ENCODE measurements at places on chromosomes 11 and 22.

- peak; percentile 78 for DNase-seq
Measured at GRCh38 chr11:75625991-75626888, 42.6 kb downstream of the MAP6 start.

DNA sequence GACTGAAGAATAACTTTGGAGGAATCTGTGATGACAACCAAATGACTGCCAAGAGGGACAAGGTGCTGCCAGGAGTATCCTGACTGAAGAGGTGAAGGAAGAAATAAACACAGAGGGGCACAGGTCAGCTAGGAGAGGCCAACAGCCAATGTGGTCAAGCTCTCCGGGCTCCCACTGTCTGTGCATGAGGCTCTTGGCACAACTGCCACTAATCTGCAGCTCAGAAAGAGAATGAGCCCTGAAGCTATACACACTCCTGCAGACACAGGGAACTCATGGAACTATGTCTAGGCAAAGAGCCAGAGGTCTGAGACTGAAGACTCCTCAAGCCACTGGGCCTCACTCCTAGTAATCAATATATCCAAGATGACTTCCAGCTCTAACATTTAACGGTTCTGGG is 7.0 kb downstream of the THRSP start:
- DNase-seq, result no peak

- no peak for DNase-seq
Measured at GRCh38 chr11:46663277-46663940, 37.0 kb downstream of the ARHGAP1 start.

- peak; percentile 96 for DNase-seq
Measured at GRCh38 chr22:36332623-36333332, 55.0 kb downstream of the MYH9 start.

Data from epithelial cell of esophagus (primary cell).